Activated naive CD4-positive, alpha-beta T cell treated with anti-CD3 and anti-CD28 coated beads, Interleukin-2, amount 50 U/mL, for 16 hours (primary cell): ENCODE measurements at places on chromosomes 16 and 17.

DNA sequence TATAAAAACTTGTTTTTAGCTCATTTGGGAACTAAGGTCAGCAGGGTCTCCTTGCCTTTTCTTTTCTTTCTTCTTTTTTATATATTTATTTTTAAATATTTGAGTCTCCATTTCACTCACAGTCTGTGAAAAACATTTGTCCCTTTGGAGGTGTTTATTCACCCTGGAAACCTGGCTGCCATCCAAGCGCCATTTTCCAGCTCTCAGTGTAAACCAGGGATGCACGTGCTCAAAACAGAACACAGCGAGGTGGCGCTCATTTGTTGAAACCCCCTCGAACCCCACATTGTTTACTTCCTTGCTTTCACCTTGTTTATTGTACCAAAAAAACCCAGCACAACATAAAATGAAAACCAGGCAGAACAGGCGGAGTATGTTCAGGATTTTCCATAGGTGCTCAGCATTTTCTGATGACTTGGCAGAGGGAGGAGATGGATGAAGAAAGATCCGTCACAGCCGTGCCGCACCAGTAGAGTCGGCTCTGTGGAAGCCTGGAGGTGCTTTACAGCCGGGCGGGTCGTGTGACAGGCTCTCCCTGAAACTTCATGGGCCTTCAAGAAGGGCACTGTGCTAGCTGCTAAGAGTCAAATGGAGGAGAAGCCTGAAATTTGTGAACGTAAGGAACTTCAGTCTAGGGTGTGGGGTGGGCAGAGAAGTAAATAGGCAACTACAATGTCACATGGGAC is 284.4 kb downstream of the FOXL1 start:
- no peak for DNase-seq

GRCh38 chr17:7079581-7080455 is at the start of gene CLEC10A:
CLEC10A (minus strand) TSS chr17:7080251; CDS start chr17:7078812, 1,439 bp downstream.
- DNase-seq: no peak

DNA sequence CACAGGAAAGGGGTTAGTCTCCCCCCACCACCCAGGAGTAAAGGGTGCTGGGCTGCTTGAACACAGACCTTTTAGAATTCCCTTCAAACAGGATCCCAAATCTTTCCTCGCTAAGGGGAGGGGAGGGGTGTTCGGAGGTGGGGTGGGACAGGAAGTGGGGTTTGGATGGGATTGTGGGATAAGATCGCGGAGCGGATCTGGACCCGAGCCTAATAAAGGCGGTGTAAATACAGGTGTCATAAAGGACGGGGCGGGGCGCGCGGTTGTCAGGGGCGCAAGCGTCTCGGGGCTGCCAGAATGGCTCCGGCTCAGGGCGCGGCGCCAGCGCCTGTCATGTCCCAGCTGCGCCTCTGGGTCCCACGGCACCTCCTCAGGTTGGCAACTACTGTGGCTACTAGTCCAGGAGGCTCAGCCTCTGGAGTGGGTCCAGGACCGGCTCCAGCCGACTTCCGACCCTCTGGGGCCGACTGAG is 59.8 kb upstream of the FBXO47 start:
- DNase-seq: peak; percentile 50

DNA sequence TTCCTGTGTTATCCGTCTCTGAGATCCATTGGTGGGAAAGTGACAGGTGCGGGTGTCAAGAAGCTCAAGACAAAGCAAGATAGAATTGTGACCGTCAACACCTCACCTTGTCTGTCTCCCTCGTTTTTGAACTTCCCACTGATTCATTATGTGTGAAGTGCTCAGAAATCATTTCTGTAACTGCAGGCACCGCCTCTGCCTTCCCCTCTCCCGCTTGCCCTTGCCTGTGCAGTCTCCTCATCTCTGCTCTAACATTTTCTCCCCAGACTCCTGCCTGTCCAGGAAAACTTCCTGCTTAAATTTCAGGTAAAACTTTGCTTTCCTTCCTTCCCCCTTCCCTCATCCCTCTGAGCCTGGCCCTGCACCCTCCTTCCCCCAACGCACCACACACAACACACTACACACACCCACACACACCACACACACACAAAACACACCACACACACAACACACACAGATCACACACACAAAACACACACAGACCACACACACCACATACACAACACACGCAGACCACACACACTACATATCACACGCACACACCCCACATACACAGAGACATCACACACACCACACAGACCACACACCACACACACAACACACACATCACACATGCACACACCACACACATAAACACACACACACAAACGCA is 25.7 kb downstream of the CALB2 start:
- no peak for DNase-seq

- no peak for DNase-seq
These were observed 1.0 kb upstream of the MFAP4 start for GRCh38 chr17:19387921-19388521.

- no peak for DNase-seq
These were observed 408.4 kb downstream of the ZFHX3 start for GRCh38 chr16:72639494-72639893.

GRCh38 chr17:22303096-22303495 is 610.8 kb downstream of the KCNJ18 start:
- no peak for DNase-seq

GRCh38 chr17:70011750-70012149 is 63.3 kb upstream of the KCNJ16 start:
- no peak for DNase-seq

DNA sequence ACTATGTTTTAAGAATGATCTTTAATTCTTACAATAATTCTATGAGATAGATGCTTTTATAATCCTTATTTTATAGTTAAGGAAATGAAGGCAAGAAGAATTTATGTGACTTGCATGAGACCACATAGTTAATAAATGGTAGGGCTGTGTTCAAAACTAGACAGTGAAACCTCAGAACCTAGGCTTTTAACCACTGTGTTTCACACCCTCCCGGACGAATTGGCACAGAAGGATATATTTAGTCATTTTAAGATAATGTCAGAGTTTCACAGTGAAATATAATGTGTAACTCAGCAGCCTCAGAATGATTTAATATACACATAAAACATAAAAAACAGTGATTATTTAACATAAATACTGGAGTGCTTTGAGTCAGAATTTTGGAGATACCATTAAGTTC is 57.0 kb downstream of the NSRP1 start:
- DNase-seq: no peak

DNA sequence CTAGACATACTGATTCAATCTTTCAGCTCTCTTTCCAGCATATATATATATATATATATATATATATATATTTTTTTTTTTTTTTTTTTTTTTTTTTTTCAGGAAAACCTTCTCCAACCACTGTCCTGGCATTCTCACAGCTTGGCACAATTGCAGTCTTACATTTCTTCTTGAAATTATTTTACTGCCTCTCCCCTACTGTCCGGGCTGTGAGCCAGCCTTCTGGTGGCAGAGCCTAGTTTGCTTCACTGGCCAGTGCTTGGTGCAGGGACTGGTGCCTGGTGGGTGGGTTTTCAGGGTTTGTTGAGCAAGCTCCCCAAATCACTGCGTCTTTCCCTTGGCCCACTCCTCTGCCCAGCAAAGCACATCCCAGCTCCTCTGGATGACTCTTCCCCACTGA is 28.5 kb downstream of the PRSS54 start:
- DNase-seq: no peak

- no peak for DNase-seq
These were observed 2.8 kb downstream of the CCL23 start for GRCh38 chr17:36014946-36015345.

DNA sequence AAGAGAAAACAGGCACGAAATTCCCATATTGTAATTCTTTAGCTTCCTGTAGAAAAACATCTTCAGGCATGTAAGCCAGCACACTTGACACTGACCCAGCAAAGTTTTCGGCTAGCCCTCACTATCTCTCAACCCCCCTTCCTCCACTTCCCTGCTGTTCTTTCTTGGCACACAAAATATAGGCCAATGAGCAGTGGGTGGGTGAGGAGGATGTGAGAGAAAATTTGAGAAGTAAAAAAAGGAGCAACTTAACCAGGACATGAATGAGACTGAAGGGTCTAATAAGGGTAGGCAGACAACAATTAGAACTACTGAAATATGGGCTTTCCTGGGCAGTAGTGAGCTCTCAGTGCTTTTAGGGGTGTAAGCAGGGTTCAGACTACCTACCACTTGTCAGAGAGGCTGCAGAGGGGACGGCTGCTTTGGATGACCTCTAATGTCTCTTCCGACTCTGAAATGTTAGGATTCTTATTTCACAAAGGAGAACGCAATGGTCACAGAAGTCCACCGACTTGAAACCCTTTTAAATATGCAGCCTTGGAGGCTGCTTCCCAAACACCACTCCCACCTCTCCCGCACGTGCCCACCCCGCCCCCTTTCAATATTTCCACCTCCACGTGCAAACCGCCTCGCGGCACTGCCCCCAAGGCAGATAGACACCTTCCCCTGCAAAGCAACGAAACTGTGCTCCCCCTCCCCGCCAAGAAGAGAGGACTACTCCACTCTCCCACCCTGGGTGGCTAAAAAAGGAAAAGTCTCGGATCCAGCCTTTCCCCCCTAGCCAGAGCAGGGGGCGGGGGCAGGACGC is 889 bp downstream of the MBTD1 start:
- no peak for DNase-seq

DNA sequence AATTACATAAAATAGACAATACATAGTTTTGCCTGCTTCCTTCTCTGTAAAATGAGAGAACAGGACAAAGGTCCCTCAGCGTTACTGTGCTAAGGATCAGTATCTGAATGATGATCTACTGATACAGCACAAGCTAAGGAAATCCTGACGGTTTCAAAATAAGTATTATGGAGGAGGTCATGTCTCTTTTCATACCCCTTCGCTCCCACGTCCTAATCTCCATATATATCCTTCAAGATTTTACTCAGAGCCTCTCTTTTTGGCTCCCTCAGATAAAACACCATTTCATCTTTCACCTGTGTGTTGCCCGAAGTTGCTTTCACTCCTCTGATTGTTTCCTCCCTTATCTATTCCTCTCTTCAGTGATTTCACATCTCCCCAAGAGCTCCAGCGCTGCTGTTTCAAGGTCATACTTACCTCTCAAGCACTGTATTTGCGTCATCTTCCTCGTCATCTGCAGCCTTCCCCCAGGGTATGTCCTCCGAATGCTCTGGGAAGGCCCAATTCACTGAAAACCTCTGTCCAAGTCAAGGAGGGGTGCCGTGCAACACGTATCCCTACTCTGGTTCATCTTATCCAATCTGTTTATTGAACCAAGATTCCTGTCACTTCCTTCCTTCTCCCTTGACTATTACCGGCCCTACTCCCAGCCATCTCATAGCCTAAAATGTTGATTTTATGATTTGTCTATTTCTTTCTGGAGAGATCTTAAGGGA is 1.2 kb upstream of the BLTP2 start:
- no peak for DNase-seq

- peak; percentile 89 for DNase-seq
These were observed at the start of gene SIAH1 for GRCh38 chr16:48385253-48386150. SIAH1 (minus strand) TSS chr16:48385413; CDS start chr16:48362428, 22,985 bp downstream.

- DNase-seq: no peak
These were observed 89.5 kb downstream of the CLEC16A start for GRCh38 chr16:11033629-11034420.

DNA sequence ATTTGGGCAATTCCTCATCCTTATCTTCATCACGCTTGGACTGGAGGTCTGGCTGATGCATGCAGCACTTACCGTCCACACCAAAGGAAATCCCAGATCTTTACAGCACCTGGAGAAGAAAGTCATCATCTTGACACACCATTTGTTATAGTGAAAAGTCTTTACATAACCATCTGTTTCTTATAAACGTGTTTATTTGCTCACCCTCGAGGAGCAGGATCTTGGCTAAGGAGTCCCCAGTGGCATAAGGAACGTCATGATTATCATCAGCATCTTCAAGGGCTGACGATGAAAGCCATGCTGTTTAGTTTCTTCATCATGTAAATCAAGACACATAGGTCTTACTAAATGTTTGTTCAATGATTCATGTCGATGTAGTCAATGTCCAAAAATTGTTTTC is 248.8 kb upstream of the ELAC2 start:
- no peak for DNase-seq

DNA sequence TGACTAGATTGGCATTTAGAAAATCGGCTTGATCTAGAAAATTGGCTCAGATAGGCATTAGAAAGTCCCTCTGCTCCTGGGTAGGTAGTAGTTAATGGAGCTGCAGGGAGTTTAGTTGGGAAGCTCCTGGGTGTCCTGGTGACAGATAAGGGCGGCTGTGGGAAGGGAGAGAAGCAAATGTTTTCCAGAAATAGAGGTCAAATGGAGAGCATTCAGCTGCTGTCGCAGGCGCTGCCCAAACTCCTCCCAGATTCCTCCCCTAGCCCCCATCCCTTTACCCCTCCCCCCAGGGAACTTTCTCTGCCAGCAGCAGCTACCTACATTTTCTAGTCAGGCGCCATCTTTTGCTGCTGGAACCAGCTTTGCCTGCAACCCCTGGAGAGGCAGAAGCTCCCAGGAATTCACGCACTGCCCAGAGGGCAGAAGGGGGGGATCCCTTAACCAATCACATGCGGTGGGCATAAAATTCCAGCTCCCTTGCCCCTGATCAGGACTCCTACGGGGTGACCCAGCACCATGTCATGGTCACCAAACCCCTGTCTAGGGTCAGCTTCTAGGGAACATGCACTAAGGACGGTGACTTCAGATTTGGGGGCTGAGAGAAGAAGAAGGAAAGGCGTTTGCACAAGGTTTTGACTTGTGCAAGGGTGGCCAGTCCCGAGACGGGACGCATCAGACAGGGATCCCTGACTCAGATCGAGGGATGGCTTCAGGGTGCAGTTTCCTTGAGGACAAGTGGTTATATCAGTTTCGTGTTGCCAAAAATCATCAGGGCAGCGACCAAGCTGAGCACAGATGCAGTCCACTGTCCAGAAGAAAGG is 43.8 kb downstream of the SOCS1 start:
- no peak for DNase-seq

DNA sequence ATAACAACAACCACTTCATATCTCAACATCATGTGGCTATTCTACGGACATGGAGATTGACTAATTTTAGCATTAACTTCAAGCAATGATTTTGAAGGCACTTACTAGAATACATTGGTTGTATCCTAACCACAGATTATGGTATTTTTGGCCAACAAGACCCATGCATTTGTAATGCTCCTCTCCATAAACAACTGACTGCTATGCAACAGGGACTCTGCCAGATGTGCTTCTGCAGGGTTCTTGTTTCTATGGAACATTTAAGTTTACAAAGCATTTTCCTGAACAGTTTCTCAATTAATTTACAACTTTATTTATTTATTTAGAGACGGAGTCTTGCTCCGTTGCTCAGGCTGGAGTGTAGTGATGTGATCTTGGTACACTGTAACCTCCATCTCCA is 178.0 kb downstream of the PARN start:
- no peak for DNase-seq

GRCh38 chr17:27804113-27804512 is 3.8 kb upstream of the NOS2 start:
- no peak for DNase-seq
